CD4-positive, alpha-beta T cell treated with Interleukin-2 at 100 ng/mL for 4 hours (primary cell): ENCODE measurements at places on chromosomes 13 and 19.

- no peak for DNase-seq
Measured at GRCh38 chr19:37074111-37074510, 4.1 kb upstream of the ZNF420 start.

GRCh38 chr13:113350065-113350937 is 13.6 kb downstream of the GRTP1 start:
- no peak for DNase-seq

GRCh38 chr19:18435178-18435841 is 2.6 kb downstream of the ISYNA1 start:
- DNase-seq = no peak

GRCh38 chr13:45861322-45861721 is 9.8 kb upstream of the SIAH3 start:
- DNase-seq = no peak

- DNase-seq = no peak
Measured at GRCh38 chr13:102017248-102017647, 384.6 kb downstream of the FGF14 start.

DNA sequence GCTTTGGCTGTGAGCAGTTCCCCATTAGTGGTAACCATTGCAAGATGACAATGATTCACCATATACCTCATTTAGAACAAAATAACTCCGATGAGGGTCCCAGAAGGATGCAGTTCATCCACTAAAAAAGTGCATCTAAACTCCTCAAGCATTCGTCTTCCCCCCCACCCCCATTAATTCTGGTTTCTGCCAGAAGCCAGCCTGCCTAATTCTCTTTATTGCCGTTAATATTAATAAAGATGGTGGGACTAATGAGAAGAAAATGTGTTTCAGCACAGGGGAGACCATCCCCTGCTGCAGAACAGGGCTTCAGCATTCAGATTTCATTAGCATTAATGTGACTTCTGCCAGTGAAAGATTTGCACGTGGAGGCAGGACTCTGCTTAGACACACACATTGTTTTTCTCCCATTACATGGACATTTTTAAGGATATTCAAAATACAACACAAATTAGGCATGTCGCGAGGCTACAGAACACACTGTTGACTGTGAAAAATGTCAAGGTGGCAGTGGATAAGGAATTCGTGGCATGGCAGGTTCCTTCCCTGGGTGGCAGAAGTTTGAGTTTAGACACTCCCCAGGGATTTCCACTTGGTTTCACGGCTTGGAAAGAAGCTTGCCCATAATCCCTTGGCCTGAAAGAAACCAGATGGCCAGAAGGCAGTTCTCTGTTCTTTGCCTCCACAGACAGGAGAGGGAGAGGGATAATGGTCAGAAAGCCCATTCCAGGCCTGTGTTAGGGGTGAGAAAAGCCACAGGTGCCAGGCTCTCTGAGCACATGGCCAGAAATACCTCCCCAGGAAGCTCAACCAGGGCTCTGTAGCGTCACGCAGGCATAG is 236.5 kb downstream of the FOXO1 start:
- no peak for DNase-seq

GRCh38 chr19:11856596-11857250 is 8.2 kb downstream of the ZNF439 start:
- DNase-seq = no peak

- no peak for DNase-seq
Measured at GRCh38 chr13:58343076-58343475, 711.5 kb downstream of the PCDH17 start.

GRCh38 chr13:59633290-59633689 is 530.4 kb downstream of the DIAPH3 start:
- no peak for DNase-seq

DNA sequence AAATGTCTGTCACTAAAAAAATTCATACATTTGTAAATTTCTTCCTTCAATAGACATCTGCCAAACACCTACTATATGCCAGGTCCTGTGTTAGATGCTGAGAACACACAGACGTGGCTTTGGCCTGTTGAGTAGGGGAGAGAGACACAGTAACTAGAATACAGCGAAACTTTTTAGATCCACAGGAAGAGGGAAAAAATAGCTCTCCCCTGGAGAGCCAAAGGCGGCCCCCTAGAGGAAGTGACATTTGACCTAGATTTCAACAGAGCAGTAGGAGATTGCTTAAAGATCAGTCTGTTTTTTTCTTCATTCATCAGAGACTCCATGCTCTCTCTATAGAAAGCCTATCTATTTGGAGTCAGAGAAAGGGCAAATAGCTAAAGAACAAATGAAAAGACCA is 11.3 kb downstream of the LCP1 start:
- DNase-seq = peak; percentile 49

GRCh38 chr19:33048806-33049676 is 15.6 kb downstream of the RHPN2 start:
- no peak for DNase-seq

DNA sequence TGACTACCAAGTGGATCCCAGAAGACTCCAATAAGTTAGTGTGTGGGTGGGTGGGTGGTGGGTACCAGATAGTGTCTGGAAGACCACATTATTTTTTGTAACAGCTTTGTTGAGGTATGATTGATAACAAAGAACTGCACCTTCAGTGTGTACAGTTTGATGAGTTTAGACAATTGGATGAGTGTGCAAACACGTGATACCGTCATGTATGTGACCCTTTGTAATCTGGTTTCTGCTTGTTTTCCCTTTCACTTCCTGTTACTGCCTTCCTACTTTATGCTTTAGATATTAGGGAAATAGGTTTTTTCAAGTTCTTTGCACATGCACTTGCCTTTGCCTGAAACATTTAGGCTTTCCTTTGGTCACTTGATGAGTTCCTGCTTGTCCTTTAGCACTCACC is 8.5 kb downstream of the RPL21 start:
- DNase-seq = no peak

DNA sequence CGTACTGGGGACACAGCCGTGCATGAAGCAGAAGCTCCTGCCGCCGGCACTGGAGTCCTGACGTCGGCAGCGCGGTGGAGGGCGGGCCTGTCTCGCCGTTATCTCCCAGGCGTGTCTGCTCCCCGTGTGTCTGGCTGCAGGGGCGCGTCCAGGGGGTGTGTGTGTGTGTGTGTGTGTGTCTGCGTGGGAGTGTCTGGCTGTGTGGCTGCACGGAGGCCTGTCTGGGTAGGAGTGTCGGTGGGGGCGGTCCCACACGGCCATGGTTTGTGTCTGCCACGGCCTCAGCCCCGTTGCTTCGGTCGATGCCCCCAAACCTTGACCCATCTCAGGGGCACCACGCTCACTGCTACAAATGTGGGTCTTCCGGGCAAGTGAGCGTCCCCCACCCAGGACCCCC is 18.3 kb downstream of the ARID3A start:
- no peak for DNase-seq

DNA sequence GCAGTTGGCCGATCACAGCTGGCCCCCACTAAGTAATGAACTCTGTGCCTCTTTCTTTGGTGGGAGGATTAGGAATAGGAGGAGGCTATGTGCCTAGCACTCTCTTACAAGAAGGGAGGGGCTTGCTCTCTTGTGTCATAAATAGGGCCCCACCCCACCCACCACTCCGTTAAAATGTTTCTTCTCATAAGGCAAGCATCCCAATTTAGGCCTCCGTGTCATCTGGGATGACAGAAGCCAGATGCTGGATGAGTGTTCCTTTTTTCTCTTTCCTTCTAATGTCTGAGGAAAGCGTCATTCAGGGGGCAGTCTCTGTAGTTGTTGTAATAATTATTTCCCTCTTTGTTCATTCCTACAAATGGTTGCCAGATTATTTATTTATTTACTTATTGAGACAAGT is at the start of gene LIPE:
LIPE (minus strand) TSS at position 76 of the 400 bp plus-strand sequence. CDS start 239 bp downstream, outside the sequence.
- no peak for DNase-seq

GRCh38 chr19:31975461-31975860 is 369.9 kb upstream of the ZNF507 start:
- DNase-seq = no peak

DNA sequence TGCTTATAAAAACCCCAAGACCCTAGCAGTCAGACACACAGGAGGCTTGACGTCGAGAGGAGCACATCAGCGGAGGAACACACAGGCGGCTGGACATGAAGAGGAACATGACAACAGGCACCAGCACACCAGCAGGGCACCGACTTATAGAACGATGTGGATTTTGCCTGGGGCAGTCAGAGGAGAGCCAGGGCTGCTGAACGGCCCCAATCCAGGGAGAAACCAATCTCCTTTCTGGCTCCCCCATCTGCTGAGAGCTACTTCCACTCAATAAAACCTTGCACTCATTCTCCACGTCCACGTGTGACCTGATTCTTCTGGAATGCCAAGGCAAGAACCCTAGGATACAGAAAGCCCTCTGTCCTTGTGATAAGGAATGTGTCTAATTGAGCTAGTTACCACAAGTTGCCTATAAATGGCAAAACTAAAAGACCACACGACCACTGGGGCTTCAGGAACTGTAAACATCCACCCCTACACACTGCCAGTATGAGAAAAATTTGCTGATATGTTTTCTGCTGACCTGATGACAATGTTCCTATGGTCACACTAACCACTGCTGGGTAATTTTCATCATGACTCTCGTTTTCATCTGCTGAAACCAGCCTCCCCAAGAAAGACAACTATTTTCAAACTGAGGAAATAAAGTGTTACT is 35.8 kb upstream of the CEACAM21 start:
- no peak for DNase-seq

DNA sequence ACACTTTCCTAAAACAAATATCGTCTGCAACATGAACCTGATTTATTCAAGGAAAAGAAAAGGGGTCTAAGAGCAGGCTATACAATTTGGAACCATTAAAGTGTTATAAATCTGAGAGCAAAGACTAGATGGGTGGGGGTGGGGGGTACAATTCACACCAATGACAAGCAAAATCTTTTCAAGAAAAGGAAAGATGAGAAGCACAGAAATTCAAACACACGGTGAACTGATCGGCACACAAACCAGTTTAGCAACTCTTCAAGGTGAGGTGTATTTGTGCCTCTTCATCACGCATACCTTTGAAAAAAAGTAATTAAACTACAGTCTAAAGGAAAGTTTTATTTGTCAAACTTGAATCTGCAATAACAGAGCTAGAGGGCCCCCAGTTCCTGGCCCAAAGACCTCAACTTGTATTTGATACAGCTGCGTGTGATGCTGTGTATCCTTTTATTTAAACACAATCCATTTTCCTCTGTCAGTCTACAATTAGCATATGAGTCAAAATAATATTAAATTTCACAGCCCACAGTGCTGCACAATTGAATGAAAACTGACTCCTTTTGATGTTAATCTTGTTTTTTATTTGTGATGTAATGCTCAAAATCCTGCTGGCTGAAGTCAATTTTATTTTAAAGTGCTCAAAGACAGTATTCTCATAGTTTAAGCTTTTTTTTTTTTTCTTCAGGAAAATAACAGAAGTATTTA is 14.2 kb downstream of the EFNB2 start:
- DNase-seq = no peak

DNA sequence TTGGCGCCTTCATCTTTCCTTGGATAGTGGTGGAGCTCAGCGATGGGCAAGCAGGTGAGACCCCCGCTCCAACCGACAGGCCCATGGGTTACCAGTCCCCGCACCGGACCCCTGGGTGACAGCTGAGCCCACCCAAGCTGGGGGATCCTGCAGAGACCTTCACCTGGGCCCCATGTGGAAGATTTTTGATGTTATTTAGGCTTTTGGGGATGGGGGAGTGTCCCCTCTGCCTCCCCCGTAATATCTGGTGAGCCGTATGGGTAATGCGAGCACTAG is 4.9 kb upstream of the LILRA5 start:
- DNase-seq = no peak

GRCh38 chr19:50906217-50906616 is 5.0 kb downstream of the KLK4 start:
- DNase-seq = no peak

DNA sequence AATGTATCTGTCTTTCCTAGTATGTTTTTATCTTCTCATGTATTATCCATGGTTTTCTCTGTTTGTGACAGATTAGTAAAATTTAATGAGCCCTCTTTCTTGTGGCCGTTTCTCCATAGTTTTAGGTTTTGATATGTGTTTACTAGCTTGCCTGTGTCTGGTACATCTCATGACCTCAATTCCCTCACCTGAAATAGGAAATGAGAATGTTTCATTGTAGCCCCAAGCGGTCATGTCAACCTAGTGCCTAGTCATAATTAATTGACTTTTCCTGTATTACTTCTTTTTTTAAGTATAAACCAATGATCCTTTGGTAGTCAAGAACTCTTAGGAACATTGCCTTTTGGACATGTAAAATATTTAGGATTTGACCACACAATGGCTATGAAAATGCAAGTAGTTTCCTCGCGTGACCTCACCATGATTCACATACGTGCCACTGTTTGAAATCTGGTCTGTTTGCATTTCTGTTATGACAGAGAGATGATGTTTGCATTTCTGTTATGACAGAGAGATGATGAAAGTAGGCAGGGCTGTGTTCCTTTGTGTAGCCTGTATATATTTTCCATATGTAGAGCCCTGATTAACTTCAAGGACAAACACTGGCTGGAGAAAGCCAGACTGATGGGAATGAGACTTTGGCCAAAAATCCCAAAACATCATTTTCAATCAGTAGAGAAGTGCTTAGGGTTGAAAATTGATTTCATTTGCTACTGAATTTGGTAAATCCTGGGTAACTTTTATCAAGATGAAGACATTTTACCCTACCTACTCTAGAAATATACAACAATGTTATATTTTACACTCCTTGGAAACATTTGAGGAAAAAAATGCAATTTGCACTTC is 104.8 kb downstream of the TNFRSF19 start:
- DNase-seq = no peak

DNA sequence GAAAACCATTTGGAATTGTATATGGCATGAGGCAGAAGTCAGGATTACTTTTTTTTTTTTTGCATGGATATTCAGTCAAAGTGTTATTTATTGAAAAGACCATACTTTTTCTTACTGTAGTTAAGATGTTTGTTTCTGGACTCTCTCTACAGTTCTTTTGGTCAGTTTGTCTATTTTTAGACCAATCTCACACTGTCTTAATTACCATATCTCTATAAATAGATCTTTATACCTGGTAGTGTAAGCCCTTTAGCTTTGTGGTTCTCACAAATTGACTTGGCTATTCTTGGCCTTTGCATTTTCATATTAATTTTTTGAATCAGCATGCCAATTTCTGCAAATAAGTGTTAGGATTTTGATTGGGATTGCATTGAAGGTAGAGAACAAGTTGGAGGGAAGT is 96.8 kb downstream of the MAB21L1 start:
- DNase-seq = no peak

GRCh38 chr13:113491418-113491883 is 940 bp upstream of the DCUN1D2 start:
- DNase-seq = no peak
